ENCODE measurements at places on chromosomes 1 and 21.

- DNase-seq: no peak
Observed at GRCh38 chr1:159005676-159006075, 4.0 kb upstream of the IFI16 start.

DNA sequence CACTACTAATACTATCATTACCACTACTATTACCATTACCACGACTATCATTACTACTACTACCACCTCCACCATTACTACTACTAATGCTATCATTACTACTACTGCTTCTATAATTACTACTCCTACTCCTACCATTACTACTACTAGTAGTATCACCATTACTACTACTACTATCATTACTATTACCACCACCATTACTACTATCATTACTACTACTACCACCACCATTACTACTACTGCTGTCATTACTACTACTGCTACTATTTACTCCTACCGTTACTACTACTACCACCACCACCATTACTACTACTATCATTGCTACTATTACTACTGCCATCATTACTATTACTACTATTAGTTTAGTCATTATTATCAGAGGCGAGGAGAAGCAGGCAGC lies 140.9 kb upstream of the KCNJ15 start:
- DNase-seq: no peak

DNA sequence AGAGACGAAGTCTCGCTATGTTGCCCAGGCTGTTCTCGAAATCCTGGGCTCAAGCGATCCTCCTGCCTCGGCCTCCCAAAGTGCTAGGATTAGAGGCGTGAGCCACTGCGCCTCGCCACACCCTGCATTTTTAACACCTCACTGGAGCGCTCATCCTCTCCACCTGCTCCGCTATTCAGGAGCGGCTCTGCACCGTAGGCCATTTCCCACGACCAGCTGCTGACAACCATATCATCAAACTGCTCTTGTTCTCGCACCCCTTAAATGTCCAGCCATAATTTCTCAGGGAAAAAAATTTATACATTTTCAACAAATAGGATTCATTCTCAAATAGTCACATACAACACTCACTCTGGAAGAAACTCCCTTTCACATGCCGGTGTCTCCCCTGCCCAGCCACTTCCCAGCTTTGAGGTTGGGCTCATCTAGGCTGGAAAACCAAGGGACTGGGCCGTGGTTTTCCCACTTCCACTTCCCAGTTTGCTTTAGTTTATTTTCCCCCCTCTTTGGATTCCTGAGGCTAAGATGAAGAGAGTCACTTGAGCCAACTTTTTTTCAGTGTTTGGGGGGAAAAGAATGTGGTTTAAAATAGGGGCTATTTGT lies 639 bp upstream of the IPO9 start:
- DNase-seq: no peak

- no peak for DNase-seq
Observed at GRCh38 chr1:153827168-153827964, 52.2 kb downstream of the SLC27A3 start.

GRCh38 chr1:4128616-4129015 lies 228.5 kb upstream of the C1orf174 start:
- no peak for DNase-seq

DNA sequence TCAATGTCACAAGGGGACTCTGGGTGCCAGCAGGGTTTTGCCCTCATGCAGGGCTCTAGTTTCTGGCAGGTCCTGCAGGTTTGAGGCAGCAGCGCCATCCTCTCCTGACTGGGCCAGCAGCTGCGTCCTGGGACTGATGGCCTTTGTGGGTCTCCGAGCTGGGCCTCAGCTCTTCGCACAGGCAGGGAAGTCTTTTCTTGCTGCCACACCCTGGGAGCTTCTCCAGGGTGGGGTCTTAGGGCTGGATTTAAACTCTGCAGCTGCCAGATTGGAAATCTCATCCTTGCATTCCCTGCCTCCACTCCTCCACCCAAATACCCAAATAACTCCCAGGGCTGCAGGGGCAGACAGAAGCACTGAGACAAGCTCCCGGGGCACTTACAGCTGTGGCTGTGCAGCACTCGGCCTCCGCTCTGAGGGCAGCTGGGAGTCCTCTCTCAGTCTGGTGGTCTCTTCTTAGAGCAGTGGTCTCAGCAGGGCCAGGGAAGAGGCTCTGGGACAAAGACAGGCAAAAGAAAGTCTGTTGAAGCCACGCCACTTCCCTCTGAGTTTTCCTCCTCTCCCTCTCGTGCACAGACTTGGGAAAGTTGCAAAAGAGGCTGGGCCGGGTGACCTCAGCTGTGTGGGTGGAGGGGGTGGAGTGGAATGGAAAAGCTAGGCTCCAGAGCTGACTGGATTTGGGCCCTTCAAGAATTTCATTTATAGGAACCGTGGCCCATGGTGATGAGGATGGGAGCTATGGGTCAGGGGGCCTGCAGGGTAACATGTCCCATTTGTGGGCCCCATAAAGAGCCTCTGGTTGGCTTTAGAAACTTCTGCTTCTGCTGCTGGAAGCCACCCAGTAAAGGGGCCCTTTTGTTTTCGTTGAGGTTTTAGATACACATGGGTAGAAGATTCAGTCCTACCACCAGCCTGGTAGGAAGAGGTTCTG lies at the start of gene RAB7B:
Gene RAB7B (minus strand): TSS at position 525 of the 931 bp plus-strand sequence. CDS start 9,260 bp downstream, outside the sequence.
- DNase-seq: no peak

GRCh38 chr1:37661401-37661800 lies 26.7 kb upstream of the RSPO1 start:
- no peak for DNase-seq
